ENCODE measurements at places on chromosomes 7 and 10.

DNA sequence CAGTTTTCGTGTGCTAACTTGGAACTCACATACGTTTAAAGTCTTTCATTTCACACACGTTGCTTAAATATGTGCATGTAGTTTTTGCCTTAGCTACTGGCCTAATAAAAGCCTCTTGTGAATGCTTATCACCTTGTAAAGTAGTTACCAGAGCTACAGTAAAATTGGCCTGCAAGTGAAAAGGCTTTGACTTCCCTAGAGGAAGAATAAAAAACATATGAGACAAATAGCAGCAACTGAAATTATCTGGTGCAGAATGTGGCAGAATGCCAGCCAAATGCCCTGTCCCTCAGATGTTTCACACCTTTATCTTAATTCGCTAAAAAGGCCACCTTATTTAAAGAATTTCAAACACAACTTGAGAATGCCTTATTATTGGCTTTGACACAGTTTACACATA lies 28.1 kb upstream of the RPA3 start:
- DNase-seq, result no peak

GRCh38 chr7:115043605-115044004 lies 121.7 kb downstream of the MDFIC start:
- DNase-seq, result no peak

GRCh38 chr10:12801214-12802087 lies 200.1 kb downstream of the CCDC3 start:
- DNase-seq, result no peak

- no peak for DNase-seq
Observed at GRCh38 chr10:108904163-108904838, 1019.0 kb downstream of the XPNPEP1 start.

GRCh38 chr7:137893143-137893742 lies 46.5 kb upstream of the DGKI start:
- DNase-seq, result no peak

GRCh38 chr10:34759161-34759836 lies 55.8 kb downstream of the PARD3 start:
- DNase-seq, result no peak

DNA sequence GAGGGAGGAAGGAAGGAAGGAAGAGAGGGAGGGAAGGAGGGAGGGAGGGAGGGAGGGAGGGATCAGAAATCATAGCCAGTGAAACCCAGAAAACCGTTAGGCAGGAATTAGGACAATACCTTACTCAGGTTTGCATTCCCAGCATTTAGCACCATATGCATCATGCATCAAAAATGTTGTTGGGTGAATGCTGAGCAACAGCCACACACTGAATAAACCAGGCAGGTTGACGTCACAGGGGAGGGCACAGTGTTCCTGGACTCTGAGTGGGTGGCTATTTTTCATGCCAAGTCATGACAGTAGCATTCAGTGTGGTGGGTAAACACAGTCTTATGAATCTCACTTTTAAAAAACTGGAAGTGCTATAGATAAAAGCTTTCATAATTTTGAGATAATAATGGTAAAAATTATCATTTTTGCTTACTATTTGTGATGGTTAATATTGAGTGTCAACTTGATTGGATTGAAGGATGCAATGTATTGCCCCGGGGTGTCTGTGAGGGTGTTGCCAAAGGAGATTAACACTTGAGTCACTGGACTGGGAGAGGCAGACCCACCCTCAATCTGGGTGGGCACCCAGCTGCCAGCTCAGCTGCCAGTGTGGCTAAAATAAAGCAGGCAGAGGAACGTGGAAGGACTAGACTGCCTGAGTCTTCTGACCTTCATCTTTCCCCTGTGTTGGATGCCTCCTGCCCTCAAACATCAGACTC lies 199.1 kb upstream of the PRKCQ start:
- no peak for DNase-seq

GRCh38 chr7:44226396-44226753 lies 25.6 kb downstream of the YKT6 start:
- no peak for DNase-seq

- DNase-seq, result no peak
Observed at GRCh38 chr10:24494777-24495176, 228.9 kb downstream of the ARHGAP21 start.

- DNase-seq, result no peak
Observed at GRCh38 chr7:135817583-135817982, 69.0 kb upstream of the FAM180A start.

GRCh38 chr10:14543046-14543903 lies 212.6 kb upstream of the FRMD4A start:
- DNase-seq, result no peak

- DNase-seq, result no peak
Observed at GRCh38 chr10:29199941-29200679, 88.8 kb upstream of the LYZL1 start.

DNA sequence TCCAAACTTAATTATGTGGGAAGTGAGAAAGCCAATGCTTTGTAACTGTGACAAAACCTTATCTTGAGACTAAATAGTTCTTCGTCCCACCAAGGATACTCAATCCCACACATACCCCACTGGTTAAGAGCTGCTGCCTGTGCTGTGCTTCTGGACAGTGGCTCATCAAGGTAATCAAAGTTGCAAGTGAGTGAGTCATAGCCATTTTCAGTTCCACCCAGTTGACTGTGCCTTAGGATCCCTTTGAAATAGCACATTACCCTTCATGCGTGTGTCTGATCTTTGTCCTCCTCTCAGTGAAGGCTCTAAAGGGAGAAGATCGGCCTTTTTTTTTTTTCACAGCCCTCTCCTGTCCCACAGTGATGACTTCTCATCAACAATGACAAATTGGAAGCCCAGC lies 706.0 kb upstream of the AUTS2 start:
- no peak for DNase-seq

- no peak for DNase-seq
Observed at GRCh38 chr10:68517188-68517587, 10.1 kb downstream of the SLC25A16 start.

DNA sequence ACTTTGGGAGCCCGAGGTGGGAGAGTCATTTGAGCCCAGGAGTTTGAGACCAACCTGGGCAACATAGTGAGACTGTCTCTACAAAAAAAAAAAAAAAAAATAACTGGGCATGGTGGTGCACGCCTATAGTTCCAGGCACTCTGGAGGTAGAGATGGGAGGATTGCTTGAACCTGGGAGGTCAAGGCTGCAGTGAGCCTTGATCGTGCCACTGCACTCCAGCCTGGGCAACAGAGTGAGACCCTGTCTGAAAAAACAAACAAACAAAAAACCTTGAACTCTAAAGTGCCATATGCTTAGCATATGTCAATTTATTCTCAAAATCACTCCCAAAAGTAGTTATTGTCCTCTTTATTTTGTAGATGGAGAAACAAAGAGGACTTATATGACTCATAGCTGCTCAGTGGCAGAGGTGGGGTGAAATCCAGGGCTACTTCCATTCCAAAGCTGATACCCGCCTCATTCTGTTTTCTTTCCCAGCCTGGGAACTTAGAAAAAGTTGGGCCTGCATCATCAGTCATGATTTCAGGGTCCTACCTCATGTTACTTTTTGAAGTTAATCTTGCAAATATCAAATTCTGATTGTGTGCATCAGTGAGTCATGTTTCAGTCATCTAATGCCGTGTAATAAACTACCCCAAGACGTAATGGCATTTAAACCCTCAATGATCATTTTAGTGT lies 13.3 kb downstream of the DHTKD1 start:
- no peak for DNase-seq

DNA sequence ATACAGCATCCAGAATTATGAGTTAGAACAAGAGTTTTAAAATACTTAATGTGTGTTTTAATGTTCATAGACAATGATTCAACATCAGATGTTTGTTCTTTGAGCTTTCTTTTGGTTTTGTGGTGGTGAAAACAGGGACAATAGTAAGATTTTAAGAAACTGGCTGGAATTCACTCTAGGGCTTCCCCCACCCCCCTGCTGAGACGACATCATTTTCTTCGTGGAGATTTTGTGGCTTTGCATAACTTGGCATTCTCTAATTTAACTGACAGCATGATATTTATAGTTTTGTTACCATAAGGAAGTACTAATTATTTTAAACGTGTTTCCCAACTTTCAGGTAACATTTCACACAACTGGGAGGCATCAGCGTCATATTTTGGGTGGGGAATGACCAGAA lies 184.1 kb downstream of the BICC1 start:
- DNase-seq, result no peak

GRCh38 chr10:117621795-117622420 lies 79.4 kb downstream of the EMX2 start:
- no peak for DNase-seq

GRCh38 chr7:111763221-111763801 lies 201.0 kb upstream of the IMMP2L start:
- no peak for DNase-seq

DNA sequence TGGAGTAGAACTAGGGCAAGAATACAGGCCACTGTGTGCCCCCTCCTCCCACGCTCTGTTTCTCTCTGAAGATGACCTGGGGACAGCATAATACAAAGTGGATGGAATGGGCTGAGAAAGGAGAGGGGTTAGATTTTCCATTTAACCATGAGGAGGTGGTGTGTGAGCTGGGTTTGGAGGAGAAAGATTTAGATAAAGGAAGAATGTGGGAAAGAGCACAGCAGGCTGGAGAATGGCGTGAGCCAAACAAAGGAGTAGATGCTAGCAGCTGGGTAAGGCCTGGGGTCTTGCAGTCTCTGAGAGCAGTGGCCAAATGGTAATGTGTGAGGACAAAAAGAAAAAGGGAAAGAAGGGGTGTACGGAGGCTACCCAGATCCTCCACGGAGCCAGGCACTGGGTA lies 8.6 kb downstream of the PNLIPRP2 start:
- no peak for DNase-seq
